ENCODE measurements at places on chromosomes 3 and 15.
A peak's percentile ranks its signal among the peaks of the same experiment; 100 is the strongest.

- no peak for DNase-seq
Measured at GRCh38 chr3:119297169-119297568, 3.0 kb downstream of the ARHGAP31 start.

DNA sequence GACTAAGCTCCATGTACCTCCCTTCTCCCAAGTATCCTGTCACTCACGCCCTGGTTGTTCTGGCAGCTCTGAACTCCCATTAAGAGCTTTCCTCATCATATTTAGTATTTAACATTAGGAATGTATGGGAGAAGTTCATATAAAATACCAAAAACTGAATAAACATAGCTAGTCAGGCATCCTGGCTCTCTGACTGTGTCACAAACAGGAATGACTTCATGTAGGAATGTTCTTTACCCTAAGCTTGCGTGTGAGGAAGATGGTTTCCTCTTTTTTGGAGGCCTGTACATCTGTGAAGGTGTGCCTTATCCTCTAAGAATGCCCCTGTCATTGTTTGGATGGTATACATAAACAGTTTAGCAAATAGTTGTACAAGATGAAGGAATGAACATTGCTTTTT, 38.6 kb downstream of the SEMA6D start:
- no peak for DNase-seq

GRCh38 chr3:191379446-191379845, 49.1 kb upstream of the UTS2B start:
- DNase-seq: no peak

DNA sequence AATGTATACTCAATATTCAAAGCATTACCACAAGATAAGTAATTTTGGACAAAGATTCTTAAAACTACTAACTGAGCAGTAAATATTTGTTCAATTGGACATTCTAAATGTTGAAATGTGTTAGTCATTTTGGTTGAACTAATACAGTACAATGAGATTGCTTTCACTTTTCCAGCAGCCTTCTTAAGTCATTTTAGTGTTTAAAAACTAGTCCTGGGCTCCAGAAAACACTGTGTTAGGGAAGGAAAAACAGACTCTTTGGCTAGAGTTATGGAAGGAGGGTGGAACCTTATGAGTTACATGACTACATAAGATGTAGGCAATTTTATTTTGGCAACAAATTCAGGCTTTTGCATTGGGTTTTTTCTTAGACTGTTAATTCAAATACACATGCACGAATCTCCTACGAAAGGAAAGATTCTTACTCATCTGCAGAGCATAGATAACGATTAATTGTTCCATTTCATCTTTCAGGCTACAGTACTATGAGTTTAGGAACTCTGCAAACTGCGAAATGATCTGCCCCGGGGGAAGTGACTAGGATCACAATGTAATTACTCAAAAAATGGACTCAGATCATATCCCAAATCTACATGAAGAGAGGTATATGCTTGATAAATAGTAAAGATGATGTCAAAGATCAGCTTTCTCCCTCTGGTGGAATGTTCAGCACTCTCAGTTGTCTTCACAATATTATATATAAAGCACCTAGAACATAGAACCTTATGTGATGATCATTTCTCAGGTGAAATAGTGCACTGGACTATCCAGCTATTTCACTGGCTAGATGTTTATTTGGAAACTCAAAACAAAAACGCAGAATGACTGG, 492.8 kb upstream of the MDFIC2 start:
- DNase-seq: peak; percentile 75

DNA sequence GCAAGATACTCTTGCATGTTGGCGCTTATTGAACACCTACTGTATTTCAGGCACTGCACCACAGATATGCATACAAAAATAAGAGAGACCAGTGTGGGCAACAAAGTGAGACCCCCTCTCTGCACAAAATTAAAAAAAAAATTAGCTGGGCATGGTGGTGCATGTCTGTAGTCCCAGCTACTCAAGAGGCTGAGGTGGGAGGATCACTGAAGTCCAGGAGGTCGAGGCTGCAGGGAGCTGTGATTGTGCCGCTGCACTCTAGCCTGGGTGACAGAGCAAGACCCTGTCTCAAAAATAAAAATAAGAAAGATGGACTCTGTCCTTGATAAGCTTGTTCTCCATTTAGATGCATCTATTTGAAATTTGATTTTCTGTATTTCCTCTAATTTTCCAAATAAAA, 20.8 kb downstream of the FEM1B start:
- no peak for DNase-seq

DNA sequence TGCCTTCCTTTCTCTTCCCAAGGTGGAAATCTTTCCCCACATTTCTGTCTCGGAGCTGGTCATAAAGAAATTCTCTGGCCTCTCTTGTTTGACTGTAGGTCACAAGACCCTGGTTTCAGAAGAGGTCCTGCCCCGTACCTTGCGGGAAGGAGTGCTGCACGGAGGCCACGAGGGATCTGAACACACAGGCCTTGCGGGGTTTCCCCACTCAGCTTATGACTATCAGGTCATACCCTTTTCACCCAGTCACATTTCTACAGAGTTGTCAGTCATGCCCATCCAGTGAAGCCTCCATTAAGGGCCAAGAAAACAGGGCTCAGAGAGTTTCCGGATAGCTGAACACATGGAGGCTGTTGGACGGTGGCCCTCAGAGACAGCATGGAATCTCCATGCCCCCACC, 54.7 kb upstream of the ATP13A3 start:
- DNase-seq: no peak

- DNase-seq: no peak
Measured at GRCh38 chr3:34056181-34056910, 257.9 kb downstream of the PDCD6IP start.

GRCh38 chr15:49741712-49742111, 120.9 kb downstream of the DTWD1 start:
- no peak for DNase-seq

DNA sequence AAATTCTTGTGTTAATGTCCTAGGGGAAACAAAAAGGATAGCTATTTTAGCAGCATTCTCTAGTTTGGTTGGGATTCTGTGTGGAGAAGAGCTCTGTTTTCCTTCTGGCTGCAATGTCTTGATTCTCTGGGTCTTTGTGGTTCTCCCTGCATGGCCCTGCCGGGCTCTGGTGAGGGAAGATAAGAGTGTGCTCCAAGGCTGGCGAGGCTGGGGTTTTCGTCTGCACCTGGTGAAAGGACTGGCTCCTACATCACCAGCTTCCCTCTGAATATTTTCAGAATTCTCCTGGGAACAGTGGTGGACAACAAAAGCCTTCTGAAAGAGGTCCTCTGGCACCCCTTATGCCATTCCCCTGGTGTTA, 38.1 kb upstream of the SFMBT1 start:
- no peak for DNase-seq

DNA sequence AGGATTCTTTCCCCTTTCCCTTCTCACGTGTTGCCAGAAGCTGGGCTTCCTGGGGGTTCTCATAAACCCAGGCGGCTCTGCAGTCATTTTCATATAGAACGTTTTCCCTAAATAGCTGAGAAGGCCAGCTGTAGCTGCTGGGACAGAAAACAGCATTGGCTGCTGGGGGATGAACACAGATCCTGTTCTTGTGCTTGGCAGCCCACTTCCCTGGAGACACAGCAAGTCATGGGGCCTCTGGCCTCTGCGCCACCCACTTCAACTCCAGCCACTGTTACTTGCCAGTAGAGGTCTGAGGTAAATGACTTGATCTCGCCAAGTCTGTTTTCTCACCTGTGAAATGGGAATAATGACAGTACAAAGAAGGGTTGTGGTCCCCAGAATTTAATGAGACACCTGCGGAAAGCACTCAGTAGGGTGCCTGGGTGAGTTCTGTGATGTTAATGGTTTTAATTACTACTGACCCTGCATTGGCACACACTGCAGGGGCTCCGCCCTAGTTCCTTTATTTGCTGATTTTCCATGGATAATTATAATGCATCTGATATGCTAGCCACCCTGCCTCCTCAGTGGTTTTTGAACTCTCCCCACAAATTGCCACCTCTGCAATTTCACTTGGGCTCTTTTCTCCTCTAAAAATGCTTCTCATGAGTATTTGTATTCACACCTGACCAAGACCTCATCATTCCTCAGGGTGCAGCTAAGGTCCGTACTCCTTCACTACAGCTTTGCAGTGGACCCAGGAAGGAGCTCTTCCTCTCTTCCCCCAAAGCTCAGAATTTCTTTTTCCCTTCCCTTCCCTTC, 274.7 kb downstream of the RPLP1 start:
- no peak for DNase-seq

DNA sequence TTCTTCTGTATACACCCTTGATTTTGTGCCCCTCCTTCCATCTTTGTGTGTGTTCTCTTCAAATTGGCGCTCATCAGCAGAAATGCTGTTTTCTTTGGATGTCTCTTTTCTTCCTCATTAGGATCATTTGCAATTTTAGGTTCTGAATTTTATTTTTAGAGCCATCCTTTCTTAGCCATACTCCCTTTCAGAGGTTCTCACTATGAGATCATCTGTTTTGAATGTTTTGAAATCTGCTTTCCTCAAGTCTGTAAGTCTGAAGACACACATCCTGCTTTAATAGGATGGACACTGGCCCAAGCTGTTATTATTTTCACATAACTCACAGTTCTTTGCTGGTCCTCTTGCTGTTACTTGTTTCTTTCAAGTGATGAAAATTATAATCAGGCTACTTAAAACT, 124.8 kb downstream of the BDH1 start:
- DNase-seq: no peak

DNA sequence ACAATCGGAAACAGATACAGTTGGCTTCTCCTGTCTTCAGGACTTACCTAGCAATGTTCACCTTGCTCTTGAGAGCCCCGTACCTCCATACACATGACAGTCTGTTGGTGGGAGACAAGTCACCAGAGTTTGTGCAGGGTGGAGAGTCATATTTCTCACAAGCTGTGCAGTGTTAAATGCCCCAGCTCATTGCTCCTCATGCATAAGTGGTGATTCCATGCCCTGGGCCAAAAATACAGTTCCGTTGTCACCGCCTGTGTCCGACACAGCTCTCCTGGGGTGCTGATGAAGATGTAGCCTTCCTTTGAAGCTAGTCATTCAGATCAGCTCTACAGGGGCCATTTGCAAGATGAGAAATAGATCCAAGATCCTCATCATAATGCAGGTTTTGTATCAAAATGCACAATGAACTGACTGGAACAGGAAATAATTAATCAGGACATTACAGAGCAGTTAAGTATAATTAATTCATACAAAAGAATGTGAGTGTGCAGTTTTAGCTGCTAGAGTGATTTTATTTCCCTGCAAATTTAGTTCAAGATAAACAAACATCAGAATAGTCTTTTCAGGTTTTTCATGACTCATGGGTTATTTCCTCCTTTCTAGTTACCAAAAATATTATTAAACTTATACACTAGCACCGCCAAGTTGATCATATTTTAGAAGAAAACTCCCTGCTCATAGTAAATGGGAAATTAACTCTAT, 66.5 kb downstream of the CD47 start:
- no peak for DNase-seq

DNA sequence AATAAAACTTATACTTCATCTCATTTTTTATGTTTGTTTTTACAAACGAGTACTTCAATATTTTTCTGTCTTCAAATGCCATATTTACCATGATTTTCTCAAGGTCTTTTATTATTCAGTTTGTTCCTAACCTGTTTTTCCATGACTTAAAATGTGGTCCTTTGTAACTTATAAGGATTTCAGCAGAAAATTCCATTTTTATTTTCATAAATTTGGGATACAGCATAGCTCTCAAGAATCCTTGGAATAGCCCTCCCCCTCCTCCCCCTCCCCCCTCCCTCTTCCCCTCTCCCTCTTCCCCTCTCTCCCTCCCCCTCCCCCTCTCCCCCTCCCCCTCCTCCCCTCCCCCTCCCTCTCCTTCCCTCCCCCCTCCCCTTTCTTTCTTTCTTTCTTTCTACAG, 14.9 kb upstream of the STX19 start:
- no peak for DNase-seq

DNA sequence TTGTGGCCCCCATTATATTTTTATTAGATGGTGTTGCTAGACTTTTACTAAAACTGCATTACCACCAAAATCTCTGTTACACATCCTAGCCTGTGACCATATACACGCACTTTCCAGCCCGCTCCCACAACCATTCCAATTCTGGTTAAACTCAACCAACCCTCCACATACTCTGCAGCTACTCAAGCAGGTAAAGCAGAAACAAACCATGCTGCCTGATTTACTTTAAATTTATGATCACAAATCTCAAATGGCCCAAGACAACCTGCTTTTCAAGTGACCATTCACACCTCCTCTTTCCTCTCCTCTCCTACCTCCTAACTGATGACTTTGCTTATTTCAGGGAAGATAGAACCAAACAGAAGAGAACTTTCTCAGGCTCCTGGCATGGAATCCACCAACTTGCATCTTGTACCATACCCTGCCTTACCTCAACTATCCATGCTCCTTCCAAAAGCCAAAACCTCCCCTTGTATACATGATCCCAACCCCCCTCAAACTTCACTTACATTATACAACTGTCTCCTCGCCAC, 18.5 kb downstream of the ULK4 start:
- DNase-seq: no peak

DNA sequence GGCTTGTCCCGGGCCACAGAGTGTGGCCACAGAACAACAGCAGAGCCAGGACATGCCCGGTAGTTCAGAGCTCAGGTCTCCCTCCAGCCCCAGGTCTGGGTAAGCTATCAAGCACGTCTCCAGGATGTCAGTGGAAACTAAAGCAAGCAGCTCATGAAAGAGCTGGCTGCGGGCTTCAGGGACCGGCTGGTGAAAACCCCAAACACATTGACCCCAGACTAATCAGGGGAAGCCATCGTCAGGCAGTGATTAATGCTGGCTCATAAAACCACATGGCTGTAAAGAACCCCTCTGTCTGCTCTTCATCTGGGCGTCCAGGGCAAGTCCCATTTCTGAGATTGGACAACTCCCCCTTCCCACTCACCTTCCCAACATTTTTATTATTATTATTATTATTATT, 37.8 kb downstream of the LMCD1 start:
- no peak for DNase-seq

- no peak for DNase-seq
Measured at GRCh38 chr3:124272605-124273151, 280.8 kb upstream of the ROPN1 start.

DNA sequence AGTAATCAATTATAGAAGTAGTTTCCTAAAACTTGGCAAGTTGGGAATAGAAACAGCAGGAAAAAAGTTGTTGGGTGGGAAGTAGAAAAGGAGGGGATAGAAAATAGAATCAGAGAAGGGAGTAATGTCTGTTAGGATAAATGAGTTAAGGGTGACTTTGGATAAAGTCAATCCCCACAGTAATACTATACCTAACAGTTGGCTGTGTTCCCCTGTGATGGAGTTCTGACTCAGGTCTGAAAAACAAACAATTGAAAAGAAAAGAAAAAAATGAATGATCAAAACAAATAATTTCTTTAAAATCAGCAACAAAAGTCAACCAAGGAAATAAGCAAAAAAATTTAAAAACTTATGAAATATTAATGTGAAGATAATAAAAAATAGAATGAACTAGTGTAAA, 50.3 kb downstream of the EMC4 start:
- DNase-seq: no peak

- no peak for DNase-seq
Measured at GRCh38 chr3:134249296-134249841, 1.3 kb downstream of the RYK start.

Data from muscle of arm (tissue), 14 donors.